Stimulated activated CD4-positive, alpha-beta T cell treated with anti-CD3 and anti-CD28 coated beads, Interleukin-1b, Interleukin-23, amount 100 ng/mL, for 1 hour (primary cell): ENCODE measurements at places on chromosomes 7 and 10.

DNA sequence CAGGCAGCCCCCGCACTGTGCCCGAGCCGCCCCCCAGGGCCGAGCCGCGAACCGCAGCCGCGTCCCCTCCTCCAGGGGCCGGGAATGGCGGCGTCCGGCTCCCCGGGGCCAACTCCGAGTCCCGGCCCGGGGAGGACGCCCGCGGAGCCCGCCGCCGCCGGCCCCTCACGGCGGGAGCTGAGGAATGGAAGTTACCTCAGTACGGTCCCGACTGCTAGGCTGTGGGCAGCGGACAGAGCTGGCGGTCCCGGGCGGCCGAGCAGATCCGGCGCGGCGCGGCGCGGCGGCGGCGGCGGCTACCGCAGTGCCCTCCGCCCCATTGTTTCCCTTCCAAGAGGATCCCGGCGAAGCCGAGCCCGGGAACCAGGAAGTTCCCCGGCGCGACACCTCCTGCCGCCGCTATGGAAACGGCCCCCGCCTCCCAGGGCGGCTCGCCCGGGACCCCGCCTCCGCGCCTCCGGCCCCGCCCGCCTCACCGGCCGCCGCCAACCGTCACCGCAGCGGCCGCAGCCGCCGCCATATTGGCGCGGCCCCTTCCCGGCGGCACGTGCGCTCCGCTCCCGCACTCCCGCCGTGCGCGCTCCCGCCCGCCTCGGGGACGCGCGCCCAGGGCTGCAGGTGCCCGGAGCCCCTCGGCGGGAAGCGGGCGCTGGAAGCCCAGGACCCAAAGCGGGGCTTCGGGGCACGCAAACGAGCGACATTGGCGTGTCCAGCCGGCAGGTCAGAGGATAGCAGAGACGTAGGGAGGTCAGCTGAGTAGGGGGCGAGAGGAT is at the start of gene USP6NL:
USP6NL (minus strand) TSS at position 403 of the 773 bp plus-strand sequence. CDS start 14,016 bp downstream, outside the sequence.
- no peak for DNase-seq

- no peak for DNase-seq
Measured at GRCh38 chr7:33799766-33800165, 105.6 kb upstream of the BMPER start.

- DNase-seq = no peak
Measured at GRCh38 chr10:48978318-48978717, 38.7 kb upstream of the LRRC18 start.

DNA sequence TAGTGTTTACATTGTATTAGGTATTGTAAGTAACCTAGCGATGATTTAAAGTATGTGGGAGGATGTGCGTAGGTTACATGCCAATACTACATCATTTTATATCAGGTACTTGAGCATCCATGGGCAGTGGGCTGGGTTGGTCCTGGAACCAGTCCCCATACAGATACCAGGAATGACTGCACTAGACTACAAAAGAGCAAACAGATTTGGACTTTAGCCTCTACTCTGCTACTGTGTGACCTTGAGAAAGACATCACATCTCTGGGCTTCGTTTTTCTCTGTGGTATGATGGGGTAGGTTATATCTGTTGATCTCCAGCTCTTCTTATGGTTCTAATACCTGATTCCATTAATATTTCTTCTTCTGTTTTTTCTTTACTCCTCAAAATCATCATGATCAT is 412.5 kb upstream of the LRGUK start:
- DNase-seq = no peak

DNA sequence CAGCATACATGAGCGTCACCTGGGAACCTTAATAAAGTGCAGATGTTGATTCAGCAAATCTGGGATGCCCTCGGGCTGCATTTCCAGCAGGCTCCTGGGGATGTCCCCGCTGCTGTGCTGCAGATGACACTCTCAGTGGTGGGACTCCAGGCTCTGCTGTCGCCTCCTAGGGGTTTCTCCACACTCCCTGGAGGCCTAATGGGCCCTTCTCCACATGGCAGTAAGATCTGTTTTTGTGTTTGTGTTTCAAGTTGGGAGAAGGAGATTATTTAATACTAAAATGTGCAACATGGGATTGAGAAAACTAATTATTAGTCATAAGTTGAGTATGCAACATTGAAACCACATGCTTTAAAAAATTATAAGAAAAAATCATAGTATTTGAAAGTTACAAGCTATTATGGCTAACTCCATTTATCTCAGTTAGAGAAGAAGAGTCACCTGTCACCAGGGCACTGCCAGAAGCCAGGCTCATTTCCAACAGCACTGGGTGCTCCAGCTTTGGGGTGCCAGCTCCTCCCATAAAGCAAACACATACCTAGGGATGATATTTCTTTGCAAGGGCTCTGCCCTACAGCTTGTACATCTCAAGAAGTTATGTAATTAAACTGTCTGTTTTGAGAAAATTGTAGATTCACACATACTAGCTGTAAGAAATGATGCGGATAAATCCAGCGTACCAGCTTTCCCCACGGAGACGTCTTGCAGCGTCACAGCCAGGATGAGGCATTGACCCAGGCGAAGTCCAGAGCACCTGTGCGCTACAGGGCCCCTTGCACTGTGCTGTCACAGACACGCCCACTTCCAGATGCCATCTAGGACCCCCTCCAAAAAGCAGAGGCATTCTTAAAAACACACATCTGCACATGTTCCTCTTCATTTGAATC is 106.4 kb downstream of the EGFR start:
- DNase-seq = no peak

DNA sequence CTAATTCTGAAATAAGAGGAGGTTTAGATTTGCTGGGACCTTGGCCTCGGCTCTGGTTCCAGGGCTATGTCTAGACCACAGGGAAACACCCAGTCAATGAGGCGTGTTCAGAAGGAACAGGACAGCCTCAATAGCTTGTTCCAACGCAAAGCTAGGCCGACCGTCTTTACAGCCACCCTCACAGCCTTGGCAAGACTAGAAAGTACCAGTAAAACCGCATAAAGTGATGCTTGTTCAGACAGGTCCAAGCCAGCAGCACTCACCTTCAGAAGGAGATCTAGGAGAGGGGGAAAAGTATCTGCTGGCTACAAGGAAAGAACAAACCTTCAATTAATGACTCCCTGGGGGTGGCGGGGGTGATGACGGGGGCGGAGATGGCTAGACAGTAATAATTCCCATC is 50.1 kb upstream of the LMTK2 start:
- no peak for DNase-seq

DNA sequence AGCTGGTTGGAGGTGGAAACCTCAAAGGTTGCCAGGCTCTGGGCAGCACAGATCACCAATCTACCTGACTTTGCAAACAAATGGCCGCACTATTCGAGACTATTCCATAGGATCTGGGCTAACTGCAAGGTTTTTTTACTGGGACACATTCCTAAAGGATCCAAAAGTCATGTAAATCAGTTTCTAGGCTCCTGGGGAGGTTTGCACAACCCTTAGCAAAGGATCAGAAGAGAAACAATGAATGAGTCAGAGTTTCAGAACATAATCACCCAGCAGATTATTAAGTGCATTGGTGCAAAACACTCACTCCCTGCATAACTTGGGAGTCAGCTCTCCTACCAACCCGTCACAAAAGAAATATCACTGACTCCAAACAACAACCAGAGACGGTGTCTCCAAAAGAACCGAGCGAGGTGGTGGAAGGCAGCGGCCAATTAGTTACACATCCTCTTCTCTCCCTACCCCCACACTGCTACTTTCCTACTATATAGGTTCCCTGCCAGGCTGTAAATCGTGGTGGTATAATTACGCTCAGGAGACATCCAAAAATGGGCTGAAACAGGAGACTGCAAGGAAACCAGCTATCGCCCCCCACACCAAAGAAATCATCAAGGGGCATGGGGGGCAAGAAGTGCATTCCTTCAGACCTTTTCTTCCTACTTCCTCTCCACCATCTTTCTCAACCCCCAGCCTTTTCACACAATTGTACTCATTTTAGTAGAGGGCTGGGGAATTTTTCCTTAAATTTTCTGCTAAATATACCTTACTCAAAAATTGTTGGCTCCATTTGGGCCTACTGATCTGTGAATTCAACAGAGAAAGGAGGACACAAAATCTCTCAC is 3.2 kb downstream of the UBE2H start:
- no peak for DNase-seq

DNA sequence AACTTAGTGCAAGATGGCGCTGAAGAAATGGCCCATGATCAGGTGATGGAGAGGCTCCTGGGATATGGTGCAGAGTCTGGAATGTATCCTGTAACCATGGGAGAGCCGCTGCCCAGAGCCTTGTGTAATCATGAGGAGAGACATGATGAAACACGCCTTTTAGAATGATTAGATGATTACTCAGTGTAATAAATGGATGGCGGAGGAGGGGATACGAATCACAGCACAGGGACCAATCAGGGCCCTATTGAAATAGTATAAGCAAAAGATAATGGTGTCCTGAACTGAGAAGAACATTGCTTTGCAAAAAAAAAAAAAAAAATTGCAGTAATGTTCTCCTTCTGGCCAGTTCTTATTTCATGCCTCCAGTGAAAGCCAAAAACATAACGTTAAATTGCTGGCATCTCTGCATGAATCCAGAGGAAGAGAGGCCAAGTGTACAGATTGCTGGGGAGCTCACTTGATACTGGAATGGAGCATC is 668.5 kb upstream of the AUTS2 start:
- DNase-seq = no peak

DNA sequence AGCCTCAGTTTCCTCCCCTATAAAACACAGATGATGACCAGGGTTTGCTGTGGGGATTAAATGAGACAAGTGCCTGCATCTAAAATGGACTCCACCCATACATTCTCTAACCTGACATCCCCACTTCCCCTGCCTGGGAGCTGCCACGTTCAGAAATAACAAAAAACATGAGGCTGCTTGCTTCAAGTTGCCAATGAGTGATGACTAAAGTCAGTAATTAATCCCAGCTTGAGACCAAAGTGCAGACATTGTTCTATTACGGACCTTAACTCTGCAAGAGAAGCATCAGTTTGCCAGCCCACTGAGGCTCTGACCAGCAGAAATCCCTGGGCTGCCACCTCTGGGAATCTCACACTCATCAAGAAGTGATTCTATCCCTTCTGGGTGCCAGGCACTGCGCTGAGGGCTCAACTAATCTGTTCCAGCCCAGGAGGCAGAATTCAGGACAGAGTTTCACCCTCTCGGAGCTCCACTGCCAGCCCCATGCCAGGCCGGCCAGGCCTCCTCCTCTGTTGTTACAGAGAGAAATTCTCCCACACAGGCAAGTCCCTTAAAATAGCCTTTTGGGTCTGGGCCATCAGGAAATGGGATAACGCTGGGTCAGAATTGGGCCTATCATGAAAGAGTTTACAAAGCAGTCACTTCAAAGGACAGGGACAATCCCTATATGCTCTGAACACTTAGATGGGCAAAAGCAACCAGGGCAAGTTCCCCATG is 11.4 kb downstream of the SH3PXD2A start:
- no peak for DNase-seq

DNA sequence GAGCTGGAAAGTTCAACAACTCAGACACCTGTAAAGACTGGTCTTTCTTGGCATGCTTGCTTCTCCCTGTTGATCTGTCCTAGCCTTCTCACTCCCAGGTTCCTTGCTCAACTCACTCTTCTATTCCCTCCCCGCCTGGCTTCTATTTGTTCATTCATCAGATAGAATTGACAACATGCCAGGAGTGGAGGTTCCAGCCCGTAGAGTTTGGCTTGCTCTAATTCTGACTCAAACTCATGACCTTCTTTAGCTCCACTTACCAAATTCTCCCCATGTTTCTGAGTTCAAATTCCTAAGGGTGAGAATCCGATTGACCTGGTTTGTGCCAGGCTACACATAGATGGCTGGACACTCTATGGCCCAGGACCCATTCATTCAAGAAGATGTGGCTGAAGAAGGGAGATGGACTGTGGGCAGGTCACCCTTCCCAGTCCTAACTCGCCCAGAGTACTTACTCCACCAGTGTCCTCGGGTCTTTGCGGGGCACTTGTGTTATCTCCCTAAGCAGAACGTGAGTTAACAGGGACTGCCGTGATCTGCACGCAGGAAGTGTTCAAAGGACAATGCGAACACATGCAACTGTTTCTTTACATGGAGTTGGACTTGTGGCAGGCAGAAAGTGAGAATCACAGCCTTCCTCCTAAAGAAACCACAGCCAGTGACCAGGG is 4.0 kb upstream of the TMEM236 start:
- DNase-seq = no peak

DNA sequence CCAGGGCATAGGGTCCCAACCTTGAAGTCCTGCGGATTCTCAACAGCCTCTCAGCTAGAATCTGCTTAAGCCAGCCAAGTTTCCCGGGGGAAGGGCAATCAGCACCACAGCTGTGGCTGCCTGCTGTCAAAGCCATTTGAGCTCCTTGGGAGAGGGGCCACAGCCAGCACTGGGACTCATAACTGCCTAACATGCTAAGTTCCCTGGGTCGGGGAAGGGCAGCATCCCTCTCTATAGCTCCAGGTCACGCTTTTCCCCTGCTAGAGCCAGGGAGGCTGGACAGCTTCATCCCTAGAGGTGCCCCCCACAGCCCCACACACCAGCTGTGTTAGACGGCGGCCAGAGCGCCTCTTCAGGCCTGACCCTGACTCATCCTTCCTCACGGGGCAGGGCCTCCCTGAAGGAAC is 49.6 kb upstream of the PDE1C start:
- no peak for DNase-seq
